CD8-positive, alpha-beta memory T cell (primary cell): ENCODE measurements at places on chromosomes 13 and 19. TPM values are rescaled to one million over a fixed set of nuclear protein-coding genes. Genes with fewer than 3 reads are reported as not detected.

GRCh38 chr13:41370736-41371135, 59.7 kb downstream of the NAA16 start:
- DNase-seq = no peak

GRCh38 chr13:49833402-49833801, 40.9 kb upstream of the KPNA3 start:
- no peak for DNase-seq

BRME1 gene
- polyA plus RNA-seq = 3.5 TPM

ZNF541 gene
- 0.18 TPM for polyA plus RNA-seq

HIPK4 gene
- not detected for polyA plus RNA-seq
